ENCODE measurements at places on chromosomes 1 and 21.

DNA sequence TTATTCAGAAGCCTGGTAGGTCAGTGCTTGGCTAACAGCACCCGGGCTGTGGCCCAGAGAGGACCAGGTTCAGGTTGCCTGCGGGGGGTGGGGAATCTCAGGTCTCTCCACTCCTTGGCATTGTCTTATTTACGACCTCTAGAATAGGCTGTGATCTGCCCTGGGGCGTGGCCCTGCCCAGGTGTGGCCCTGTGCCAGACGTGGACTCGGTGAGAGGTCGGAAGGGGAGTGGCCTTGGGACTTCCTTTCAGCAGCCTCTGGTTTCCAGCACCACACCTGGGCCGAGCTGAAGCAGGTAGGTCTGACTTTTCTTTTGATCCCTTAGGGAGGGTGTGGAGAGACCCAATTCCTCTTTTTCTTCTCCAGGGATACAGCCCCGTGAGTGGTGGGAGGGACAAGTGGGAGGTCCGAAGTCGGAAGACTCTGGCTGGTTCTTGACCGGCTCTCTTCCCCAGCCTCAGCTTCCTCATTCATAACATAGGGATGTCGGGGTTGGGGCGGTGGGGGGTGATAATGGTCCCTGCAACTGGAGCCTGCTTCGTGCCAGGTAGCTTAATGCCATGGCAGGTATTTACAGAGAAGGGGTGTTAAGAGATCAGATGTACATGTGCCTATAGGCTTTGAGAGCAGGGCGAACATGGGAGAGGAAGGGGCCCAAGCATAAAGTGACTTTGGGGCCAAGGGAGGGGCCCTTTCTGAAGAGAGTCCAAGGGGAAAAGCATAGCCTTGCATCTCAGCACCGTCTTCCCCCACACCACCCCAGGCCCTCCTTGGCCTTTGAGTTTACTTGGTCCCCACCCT is 16.5 kb downstream of the ACOT11 start:
- DNase-seq, result no peak

- no peak for DNase-seq
These were observed 423.9 kb downstream of the PTBP2 start for GRCh38 chr1:97145321-97145956.

DNA sequence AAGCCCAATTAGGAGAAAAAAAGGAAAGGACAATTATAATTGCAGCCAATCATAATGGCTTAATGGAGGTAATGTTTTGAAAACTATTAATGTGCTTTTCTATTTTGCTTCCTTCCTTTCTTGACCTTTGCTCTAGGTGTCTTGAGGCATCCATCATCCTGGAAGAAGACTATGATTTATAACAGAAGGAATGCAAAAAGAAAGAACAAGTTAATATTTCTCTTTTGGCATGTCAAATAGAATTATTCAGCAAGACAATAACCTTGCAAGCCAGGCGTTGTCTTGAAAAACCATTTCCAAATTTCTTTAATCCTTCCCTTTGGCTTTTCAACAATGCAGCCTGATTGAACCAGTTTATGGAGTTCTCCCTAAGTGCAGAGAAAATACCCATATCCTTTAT is 107.7 kb upstream of the USP24 start:
- DNase-seq, result no peak

DNA sequence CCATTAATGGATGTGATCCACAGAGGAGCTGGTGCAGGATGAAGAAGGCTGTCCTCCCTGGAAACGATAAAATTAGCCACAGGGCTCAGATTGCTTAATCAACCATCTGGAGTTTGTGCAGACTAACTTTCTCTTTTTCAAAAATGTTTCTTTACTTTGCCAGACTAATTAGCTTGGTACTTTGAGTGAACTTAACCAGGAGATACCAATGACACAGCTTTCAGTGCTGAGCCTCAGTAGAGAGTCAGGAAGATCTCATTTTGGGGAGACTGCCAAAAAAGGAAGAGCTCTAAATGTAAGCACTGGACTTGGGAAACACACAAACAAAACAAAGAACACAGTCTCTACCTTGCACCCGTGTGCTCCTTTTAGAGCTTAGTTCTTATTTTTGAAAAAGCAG is 248.1 kb upstream of the DEPDC1 start:
- no peak for DNase-seq

DNA sequence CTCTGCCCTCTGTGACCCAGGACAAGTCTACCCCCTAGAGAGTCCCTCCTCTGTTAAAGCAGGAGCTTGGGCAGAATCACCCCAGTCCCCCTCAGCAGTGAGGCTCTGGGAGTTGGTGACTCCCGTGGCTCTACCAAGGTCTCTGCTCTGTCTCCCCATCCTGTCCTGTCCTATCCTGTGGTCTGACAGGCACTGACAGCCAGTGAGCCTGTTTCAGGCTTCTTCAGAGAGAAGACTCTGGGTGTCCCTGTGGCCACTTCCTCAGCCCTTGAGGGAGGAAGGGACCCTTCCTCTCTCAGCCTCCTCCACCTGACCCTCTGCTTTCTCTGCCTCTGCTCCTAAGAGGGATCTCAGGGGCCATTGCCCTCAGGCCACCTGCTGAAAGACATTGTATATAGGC is 148.7 kb downstream of the FCRL5 start:
- no peak for DNase-seq

DNA sequence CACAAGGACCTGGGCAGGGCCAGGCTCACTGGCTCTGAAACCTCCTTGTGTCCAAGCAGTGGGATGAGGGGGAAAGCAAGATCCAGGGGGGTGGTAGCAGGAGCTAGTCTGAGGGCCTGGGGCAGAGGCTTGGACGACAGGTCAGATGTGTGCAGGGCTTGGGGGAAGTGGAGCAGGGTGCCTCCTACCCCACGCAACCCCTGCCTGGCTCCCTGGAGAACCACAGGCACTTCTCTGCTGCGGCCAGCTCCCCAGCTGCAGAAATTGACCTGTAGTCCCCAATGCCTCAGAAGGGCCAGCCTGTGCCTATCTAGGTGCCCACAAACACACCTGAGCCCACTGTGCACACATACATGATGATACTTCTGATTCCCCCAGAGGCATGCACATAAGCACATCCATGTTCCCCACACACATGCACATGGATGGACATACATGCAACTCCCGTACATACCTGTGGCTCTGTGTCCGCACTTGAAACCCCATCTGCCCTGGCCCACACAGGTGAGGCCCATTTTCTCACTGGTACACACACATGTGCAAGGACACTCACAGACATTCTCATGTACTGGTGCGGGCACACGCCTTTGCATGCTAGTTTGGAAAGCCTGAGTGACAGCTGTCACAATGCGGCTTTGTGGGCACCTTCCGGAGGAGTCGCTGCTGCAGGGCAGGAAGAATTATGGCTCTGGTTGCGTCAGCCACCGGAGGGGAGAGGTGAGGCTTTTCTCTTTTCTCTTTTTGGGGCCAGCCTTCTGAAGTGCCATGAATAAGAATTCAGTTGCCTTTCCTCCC is 247.2 kb upstream of the CSF3R start:
- no peak for DNase-seq

- DNase-seq, result no peak
These were observed 118.4 kb downstream of the CRYAA start for GRCh38 chr21:43287111-43287760.

DNA sequence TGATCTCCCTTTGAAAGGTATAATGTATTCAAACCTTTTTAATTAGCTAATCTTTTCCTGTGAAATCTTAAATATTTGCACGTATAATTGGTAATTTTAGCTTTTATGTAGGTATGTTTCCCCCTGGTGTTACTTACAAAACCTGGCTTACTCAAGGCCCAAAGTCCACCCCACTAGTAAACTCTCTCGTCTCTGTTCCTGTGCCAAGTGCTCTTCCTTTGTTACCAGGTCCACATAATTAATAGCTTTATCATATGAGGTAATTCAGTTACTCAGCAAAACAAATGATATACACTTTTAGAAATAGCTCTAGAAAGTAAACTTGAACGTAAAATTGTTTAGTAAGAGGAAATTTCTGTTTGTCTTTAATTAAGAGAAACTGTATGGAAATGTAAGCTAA is 36.7 kb downstream of the NFIA start:
- no peak for DNase-seq

GRCh38 chr1:18907021-18907916 is 4.9 kb upstream of the ALDH4A1 start:
- DNase-seq, result peak; percentile 41

DNA sequence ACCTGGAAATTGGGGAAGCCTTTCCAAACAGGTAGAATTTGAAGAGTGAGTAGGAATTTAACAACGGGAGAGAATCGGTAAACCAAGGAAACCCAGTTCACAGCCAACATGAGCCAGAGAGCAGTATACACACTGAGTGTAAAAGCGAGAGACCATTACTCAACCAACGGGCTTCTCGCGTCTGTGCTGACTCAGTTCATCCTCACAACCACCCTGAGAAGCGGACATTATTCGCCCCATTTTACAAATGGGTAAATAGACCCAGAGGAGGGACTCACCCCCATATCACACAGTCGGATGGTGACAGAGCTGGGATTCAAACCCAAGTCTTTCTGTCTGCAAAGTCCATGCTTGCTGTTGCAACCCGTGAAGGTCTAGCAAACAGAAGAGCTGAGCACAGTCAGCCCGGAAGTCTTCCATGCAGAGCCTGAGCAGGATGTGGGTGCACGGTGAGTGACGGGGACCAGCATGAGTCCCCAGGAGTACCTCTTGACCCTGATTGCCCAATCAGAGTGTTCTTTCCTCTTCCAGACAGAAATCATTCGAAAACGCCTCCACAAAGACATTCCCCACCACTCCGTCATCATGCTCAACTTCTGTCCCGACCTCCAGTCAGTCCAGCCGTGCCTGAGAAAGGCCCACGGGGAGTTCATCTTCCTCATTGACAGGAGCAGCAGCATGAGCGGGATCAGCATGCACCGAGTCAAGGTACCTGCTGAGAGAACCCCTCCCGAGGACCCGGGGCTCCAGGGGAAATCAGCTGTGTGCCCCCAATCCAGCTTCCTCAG is 32.3 kb downstream of the VWA5B1 start:
- DNase-seq, result no peak
